ENCODE measurements at places on chromosomes 7 and 10.

- DNase-seq, result no peak
Measured at GRCh38 chr7:24942226-24942625, 37.8 kb downstream of the OSBPL3 start.

DNA sequence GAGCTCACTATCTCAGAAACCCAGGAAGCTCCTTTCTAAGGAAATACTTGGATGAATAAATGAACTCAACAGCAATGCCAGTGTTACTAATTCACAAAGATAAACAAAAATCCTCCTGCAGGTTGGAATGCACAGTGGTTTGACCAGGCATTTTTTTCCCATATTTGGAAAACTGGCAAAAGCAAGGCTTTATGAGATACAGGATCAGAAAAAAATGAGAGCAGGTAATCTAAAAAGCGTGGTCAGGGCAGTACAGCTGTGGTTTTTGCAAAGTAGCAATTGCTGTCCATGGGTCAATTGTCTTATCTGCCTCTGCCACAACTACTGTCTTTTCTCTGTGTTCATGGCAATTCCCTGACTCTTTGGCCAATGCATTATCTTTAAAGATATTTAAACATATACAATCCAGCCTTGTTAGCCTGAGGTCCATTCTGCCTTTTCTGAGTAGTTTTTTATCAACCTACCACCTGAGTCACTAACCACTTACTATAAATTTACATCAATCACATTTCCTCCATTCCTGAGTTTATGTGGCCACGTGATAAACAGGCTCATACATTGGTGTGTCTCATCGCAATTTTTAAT is 564.5 kb upstream of the IGFBP3 start:
- DNase-seq, result no peak

GRCh38 chr7:8592167-8592566 is 158.8 kb downstream of the NXPH1 start:
- DNase-seq, result no peak

GRCh38 chr7:30252885-30253795 is 31.3 kb upstream of the ZNRF2 start:
- no peak for DNase-seq

- no peak for DNase-seq
Measured at GRCh38 chr10:73841526-73842285, 30.3 kb upstream of the NDST2 start.

- no peak for DNase-seq
Measured at GRCh38 chr7:113207441-113207840, 89.1 kb upstream of the SMIM30 start.
